ENCODE measurements at places on chromosomes 3 and 15.

GRCh38 chr3:9582332-9582731 is 28.7 kb upstream of the LHFPL4 start:
- no peak for DNase-seq

DNA sequence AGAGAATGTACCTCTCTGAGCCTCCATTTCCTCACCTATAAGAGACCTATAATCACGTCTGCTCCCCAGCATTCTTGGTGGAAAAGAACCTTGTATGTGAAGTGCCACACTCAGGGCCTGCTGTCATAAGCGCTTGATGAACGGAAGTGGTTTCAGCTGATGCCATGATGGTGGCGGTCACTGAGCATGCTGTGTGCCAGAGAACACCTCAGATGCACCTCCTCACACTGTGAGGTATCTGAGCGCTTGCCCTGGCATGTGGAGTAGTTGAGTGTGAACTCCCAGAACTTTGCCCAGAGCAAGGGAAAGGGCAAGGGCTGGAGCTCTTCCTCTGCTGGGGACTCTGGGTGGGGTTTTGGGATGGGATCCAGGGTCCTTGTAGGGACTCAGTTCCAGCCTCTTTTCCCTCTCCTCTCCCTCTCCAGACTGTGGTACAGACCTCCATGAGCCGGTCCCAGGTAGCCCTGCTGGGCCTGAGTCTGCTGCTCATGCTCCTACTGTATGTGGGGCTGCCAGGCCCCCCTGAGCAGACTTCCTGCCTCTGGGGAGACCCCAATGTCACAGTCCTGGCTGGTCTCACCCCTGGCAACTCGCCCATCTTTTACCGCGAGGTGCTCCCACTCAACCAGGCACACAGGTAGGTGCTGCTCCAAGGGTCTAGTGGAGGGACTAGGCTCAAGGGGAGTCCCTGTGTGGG is 2.7 kb downstream of the ABHD14A start:
- DNase-seq, result peak; percentile 34

DNA sequence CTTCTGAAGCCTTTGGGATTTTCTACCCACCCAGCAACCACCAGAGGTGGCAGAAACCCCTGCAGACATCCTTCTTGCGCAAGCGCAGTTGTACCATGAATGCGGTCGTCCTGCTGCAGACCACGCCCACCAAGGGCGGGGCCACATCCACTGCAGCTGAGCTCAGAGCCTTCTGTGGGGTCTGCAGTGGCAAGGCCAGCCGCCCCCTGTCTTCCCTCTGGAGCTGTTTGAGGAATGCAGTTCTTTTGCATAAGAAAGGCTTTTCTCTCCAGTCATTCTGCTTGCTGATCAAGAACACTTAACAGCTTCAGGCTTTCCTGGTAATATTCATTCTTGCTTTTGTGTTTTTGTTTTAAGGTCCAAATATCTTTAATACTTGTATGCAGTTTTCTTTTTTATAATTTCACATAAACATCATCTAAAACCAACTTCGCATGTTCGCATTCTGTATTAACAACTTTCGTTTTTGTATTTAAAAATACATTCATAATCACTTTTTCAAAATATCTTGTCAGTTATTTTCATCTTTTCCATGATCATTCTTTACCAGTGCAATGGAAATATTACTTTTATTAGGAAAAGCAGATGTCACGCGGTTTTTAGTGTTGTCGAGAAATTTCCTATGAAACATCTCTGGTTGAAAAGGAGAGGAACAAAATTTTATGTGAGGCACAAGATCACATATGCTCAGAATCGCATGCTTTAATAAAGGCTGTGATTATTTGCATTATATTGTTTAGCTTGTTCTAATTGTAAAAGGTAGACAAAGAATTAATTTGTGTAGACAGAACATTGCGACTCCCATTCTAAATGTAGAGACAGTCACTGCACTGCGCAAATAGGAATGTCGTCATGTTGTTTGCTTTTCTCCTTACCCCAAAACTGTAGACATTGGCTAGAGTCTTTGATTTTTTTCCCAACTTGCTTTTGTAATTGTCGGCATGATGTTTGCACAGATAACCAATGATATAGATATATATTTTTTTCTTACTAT is 98.1 kb upstream of the SNRPN start:
- no peak for DNase-seq

DNA sequence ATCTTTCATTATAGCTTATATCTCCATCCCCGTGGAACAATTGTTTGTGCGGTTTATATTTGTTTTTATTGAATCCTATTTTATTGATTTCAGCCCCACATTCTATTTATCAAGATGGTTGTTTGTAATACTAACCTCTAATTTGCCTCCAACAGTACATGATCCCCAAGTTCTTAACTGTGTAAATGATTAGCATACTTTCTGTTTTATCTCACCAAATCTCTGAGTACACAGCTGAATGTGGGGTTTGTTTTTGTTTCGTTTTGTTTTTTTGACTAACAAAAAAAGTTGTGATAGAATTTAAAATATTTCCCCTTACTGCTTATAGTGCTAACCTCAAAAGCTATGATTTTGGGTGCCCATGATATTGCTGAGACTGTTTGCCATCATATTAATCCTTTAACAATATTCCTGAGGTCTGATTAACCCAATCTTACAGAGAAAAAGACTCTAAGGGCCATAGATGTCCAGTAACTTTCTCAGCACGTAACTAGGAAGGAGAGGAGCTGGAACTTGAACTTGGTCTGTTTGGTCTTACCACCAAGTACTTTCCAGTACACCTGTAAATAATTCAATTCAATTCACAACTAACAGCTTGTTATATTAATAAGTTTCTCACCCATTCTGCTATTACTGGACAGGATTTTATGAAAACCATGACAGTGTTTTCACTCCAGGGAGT is 789.8 kb downstream of the TUSC7 start:
- DNase-seq, result no peak

DNA sequence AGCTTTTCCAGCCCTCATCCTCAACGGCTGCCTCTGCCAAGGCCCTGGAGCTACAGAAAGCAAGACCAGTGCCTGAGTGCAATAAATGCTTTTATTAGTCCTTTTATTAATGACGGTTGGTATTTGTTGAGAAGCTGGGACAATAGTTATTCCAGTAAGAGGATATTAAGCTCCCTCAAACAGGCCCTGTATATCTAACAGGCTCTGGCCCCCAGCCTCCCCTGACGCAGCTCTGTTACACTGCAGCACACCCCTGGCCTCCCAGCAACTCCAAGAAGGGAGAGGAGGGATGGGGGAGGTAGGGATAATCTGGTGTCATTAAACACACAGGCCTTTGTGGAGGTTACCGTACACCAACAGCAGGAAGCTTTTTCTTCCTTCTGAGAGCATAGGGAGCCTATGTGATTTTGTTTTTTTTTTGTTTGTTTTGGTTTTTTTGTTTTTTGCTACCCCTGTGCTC is 30.8 kb upstream of the MAGEF1 start:
- no peak for DNase-seq

GRCh38 chr15:26382444-26383072 is 390.3 kb downstream of the GABRB3 start:
- no peak for DNase-seq

DNA sequence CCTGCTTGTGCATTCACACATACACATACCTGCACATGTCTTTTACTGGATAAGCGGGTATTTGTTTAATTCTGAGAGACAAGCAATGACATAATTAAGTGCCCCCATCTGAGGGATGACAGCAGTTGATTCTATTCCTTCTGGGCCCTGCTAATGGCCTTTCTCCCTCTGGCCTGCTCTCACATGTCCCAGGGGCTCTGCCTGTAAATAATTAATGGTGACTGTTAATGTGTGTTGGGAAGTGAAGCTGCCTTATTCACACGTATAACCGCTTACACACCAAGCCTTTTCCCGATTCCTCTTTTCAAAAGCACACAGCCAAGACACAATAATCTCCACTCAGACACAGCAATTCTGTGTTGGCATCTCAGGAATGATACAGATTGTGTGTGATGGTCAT is 47.8 kb downstream of the LRRK1 start:
- no peak for DNase-seq

DNA sequence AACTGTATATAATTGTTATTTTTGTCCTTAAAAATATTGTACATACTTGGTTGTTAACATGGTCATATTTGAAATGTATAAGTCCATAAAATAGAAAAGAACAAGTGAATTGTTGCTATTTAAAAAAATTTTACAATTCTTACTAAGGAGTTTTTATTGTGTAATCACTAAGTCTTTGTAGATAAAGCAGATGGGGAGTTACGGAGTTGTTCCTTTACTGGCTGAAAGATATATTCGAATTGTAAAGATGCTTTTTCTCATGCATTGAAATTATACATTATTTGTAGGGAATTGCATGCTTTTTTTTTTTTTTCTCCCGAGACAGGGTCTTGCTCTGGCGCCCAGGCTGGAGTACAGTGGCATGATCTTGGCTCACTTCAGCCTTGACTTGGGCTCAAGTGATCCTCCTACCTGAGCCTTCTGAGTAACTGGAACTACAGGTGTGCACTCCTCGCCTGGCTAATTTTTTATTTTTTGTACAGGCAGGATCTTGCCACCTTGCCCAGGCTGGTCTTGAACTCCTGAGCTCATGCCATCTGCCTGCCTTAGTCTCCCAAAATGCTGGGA is 10.7 kb downstream of the NFKBIZ start:
- DNase-seq, result no peak

DNA sequence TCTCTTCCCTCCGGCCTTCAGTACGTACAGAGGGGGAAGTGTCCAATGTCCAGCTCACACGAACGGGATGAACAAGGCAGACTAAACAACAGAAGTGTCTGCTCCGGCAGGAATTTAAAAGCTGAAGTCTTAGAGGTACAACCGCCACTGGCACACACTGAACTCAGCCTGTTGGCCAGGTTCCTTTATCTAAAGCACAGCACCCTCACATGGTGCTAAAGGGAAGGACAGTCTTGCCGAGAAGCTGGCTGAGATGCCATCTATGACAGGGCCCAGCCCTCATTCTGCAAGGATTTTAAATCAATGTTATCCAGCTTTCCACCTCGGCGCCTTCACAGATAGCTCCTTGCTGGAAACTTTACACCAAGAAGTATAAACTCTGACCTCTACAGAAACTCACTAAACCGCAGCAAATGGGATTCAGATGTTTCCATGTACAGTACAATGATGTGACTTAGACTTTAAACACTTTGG is 2.8 kb downstream of the ADAMTS17 start:
- peak; percentile 67 for DNase-seq

DNA sequence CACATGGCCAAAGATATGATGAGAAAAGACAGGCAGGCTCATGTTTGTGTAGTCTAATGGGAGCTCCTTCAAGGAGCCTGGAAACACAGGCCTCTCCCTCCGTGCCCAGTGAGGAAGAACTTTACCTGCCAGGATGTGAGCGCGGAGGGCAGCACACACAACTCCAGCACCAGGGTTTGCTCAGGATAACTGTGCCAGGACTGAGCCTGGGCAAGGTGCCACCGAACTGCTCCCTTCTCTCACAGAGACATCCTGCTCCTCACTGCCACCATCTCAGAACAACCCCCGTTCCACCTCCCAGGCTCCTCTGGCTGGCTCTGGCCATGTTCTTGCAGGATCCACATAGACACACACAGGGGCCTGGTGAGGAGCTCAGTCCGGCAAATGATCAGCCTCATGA is 87.4 kb downstream of the NUP210 start:
- no peak for DNase-seq

- no peak for DNase-seq
These were observed 740 bp downstream of the MAGI1 start for GRCh38 chr3:66037986-66038369.

GRCh38 chr3:179809639-179810038 is 156.8 kb downstream of the USP13 start:
- DNase-seq, result no peak

- no peak for DNase-seq
These were observed 217.2 kb upstream of the UMPS start for GRCh38 chr3:124512881-124513609.

DNA sequence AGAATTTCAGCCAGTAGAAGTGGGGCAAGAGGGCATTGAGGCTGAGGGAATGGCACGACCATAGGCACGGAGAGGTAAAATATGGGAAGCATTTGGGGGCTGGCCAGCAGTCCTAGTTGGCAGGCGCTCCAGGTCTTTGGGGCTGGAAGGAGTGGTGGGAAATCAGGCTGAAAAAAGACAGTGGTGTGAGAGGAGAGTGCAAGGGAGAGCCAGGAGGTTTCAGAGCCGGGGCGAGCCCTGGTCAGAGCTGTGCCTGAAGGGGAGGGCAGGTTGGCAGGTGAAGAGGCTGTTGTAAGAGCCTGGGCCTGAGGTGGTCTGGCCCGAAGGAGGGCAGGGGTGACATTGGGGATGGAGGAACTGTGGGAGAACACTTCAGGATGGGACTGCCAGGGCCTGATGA is 1.6 kb upstream of the IDH3A start:
- DNase-seq, result no peak

- no peak for DNase-seq
These were observed 868 bp downstream of the SATB1 start for GRCh38 chr3:18424213-18424728.

DNA sequence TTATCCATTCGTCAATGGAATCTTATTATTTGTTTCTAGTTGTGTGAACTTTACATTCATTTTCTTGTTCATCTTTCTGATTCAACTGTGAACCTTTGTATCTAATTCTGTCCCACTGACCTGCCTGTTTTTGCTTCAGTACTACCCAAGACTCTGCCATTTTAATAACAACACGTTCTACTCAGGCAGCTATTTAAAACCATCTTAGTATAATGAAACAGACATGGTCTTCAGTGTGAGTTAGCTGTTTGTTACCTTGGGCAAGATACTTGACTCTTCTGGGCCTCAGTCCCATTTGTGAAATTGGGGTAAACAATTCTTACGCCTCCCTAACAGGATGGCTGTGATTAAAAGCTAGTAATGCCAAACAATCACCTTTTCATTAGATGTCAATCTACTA is 1.6 kb downstream of the BTBD1 start:
- no peak for DNase-seq

GRCh38 chr15:75694241-75695182 is 18.1 kb downstream of the CSPG4 start:
- DNase-seq, result no peak

DNA sequence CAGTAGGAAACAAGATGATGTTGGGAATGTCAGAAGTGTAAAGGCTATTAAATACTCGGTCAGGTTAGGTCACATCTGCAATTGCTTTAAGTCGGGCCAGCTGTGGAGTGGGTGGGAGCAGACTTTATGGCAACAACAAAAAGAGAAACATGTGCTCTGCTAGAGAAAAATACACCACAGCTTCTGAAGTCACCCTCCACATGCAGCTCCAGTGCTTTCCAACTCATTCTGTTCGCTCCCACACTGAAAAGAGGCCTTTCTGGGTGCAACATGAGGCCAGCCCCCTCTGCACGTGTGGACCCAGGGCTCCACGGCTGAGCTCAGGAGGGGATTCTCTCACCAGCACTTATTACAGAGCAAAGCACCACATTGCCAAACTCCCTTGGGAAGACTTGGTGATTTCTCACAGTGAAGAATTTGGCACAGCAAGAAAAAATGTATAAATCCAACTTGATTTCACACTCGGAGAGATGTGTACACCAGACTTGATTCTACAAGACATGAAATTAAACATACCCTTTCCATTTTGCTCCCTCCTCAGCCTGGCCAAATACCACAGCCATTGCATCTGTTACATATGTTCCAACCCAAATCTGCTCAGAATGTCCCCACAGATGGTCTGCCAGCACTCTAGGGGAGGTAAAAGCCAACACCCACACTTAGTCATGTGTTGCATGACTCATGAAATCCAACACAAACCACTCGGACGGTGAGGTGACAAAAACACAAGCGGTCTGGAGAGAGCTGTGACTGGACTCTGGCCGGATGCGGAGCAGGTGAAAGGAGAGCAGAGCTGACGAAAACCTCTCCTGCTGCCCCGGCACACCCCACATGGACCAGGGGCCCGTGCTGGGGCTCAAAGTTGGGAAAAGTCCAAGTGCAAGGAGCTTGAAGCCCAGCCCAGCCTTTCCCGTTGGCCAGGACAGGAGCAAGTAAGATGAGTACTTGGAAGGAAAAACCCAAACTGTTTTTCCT is 74.6 kb downstream of the ITGB5 start:
- no peak for DNase-seq

- no peak for DNase-seq
These were observed 103.2 kb upstream of the TJP1 start for GRCh38 chr15:29925227-29926082.

Data from CD4-positive, alpha-beta T cell treated with Interleukin-15 for 4 hours (primary cell).